Retinal pigment epithelial cell (primary cell): ENCODE measurements at places on chromosomes 7 and 10.

- no peak for DNase-seq
Observed at GRCh38 chr10:112208997-112209396, 25.4 kb upstream of the GPAM start.

GRCh38 chr10:260819-261429 is 125.7 kb downstream of the ZMYND11 start:
- DNase-seq = no peak

DNA sequence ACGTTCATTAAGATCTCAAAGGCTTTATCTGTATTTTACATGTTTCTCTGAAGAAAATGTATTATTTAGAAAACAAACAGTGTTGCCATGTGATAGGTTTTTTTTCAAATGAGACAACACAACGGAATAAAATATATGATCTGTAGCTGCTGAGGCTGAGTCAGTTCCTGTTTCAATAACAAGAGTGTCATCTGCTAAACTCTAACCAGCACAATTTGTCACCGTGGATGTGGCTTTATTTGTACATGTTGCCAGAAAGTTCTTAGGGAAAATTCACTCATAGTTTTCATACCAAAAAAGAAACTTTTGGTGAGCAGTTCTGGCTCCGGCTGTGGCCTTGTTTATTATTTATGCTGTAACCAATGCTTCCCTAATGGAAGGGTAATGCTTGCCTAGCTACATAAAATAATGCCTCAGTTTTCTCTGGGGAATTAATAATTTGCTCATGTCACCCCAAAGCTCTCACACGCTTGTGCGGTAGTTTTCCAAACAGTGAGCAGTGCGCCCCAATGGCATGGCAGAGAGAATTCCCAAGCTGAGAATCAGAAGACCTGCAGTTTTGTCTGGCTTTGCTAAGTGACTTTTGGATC is 20.3 kb upstream of the KLF6 start:
- no peak for DNase-seq

DNA sequence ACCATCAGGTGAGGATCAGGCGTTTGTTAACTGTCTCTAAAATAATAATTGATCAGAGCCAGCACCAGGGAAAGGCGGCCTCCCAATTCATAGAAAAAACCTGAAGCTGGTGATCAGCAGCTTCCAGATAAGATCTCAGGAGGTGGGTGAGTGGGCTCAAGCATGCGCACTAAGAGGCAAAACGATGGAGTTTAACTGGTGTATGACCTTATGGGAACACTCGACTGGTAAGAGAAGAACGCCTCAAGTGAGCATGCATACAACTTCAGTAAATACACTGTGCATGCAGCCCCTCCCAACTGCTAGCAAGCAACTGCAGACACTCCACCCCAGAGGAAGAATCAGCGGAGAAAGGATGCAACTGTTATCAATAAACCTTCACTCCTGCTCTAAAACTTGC is 18.1 kb downstream of the RAPGEF5 start:
- no peak for DNase-seq

DNA sequence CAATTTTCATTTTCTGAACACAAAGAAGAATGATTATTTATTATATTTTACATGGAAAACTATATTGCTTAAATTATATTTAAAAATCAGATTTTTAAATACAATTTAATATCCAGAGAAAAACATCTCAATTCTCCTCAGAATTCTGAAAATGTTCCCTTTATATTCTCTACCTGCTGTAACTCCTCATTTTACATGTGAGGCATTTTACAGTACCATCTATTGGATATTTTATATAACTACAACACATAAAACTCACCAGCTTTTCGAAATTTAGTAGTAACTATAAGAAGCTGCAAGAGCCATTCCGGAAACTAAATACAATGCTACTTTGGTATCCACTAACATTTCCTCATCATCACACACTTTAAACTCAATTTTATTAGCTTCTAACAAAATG is 264.6 kb downstream of the DGKB start:
- DNase-seq = no peak

DNA sequence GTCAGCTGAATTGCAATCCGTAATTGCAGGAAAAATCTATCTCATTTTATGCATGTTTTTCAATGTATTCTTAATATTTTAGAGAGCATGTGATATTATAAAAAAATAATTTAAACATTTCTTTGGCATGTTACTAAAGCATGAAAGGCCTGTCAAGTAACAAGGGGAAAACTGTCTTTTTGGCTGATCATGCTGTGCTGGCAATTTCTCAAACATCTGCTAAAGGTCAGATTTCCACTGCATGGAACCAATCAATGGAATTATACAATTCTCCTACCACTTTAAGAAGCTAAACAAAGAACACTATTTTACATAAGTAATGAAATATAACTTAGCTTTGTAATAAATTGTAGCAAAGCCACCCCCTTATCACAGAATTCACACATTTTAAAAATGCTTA is 49.4 kb downstream of the JMJD1C start:
- DNase-seq = no peak

GRCh38 chr7:141945356-141945755 is 1.4 kb downstream of the CLEC5A start:
- DNase-seq = no peak

GRCh38 chr10:10865913-10866312 is 151.8 kb upstream of the CELF2 start:
- no peak for DNase-seq

GRCh38 chr10:44386546-44387052 is 1.7 kb upstream of the CXCL12 start:
- no peak for DNase-seq

DNA sequence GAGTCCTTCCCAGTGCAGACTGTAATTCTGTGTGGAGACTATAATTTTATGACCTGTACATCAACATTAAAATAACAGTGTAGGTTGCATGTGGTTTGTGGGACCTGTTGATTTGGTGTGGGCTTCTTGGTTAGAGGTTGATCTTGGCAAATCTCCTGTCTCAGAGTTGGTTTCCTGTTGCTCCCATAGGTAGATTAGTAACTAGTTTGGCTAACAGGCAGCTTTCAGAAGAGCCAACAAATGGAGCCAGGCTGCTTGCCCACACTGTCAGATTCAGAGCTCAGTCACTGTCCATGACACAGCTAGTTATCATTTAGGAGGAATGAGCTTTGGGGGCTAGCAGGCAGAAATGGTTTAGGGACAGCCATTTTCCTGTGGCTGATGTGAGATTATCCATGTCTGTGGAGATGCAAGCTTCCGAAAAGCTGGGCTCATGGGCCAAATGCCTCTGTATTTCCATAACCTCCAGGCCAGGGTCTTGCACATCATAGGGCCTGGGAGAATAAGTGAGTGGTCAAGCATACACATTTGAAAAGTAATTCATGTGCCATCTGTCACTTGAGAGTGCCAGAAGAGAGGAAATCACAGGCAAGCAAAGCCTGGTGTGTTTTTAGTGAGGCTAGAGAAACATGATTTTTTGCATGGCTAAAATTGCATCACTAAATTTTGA is 33.4 kb downstream of the CCM2 start:
- no peak for DNase-seq

DNA sequence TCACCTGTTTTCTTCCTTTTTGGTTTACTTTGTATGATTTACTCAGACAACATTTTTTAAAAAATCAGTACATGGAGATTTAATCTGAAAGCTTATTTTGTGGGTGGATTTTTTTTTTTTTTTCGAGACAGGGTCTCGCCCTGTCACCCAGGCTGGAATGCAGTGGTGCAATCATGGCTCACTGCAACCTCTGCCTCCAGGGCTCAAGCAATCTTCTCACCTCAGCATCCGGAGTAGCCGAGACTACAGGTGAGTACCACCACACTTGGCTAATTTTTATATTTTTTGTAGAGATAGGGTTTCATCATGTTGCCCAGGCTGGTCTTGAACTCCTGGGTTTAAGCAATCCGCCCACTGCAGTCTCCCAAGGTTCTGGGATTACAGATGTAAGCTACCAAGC is 2.5 kb downstream of the GSTO1 start:
- DNase-seq = no peak

GRCh38 chr10:84329196-84329611 is 815 bp downstream of the CCSER2 start:
- no peak for DNase-seq

- DNase-seq = no peak
Observed at GRCh38 chr10:8225187-8225586, 170.7 kb downstream of the GATA3 start.

DNA sequence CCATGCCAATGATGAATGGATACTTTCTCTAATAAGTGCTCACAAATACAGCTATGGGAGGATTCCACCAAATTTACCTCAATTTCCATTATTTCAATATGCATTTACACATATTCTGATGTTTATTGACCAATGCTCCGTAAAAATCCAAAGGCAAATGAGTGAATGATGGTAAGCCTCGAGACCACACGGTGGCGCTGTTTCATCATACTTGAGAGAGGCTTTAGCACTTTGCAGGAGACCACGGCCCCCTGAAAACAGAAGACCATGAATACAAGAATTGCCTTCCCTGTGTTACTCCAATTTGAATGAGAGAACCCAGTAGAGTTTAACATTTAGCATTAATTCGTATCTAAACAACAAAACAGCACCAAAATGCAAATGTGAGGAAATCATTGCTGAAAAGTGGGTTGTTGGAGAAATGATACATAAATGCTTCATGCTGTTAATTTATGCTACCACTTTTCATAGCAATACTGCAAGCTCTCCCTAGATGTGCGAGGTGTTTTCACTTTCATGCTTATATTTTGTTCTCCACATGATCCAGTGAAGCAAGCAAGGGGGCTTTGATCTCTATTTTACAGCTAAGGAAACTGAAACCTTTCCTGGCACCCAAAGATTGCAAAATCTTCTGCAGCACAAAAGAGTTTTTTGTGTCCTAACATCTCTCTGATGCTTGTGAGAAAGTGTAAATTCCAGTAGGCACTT is 35.4 kb downstream of the TRIL start:
- DNase-seq = no peak

DNA sequence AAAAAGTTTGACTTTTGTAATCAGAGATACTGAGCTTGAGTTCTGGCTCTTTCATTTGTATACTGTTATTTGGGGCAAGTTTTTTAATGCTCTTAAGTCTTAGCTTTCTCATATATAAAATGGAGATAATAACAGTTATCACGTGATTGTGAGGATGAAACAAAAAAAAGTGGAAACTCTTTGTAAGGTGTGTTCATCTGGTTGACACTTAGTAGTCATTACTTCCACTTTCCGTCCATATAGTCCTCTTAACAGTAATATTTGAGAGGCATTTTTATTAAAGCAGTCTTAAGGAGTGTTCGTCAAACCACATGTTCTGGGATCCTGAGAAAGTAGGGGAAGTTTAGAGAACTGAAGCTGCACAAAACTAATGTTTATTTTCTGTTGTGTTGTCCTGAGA is 65.6 kb downstream of the PTEN start:
- no peak for DNase-seq

- no peak for DNase-seq
Observed at GRCh38 chr10:86876748-86877147, 80.7 kb downstream of the MMRN2 start.

DNA sequence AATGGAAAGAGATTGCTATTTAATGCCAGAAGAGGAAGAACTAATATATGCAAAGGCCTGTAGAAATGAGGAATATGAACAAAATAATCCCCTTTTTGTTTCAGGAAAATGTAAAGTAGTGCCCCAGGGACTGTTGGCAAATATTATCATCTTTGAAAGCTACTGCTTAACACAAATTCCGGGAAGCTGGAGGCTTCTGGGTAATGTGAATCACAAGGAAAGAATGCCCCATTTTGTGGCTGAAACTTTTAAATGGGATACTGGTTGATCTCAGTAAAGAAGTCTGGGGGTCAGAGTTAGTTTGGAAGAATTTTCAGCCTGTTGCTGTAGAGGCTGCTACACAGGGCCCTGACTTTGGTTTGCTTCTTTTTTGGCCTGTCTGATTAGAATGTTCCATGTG is 141.0 kb downstream of the PTEN start:
- DNase-seq = no peak
